ENCODE measurements at places on chromosomes 1 and 21.

GRCh38 chr1:156102633-156103511 is 11.6 kb upstream of the LMNA start:
- DNase-seq, result no peak

DNA sequence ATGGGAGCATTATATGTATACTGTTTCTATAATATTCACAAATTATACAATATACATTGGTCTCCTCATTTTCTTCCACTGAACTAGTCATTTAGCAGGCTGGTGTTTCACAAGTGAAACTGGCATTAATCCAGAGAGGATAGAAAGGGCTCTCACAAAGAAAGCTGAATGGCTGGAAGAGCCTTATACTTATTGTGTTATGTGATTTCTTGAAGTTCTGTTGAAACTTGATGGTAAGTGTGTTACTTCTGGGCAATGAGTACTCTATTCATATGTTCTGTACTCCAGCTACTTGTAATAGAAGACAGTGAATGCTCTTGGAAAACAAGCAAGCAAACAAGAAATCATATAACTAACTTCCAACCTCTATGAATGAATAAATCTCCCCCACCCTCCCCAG is 14.9 kb downstream of the STX12 start:
- DNase-seq, result no peak

DNA sequence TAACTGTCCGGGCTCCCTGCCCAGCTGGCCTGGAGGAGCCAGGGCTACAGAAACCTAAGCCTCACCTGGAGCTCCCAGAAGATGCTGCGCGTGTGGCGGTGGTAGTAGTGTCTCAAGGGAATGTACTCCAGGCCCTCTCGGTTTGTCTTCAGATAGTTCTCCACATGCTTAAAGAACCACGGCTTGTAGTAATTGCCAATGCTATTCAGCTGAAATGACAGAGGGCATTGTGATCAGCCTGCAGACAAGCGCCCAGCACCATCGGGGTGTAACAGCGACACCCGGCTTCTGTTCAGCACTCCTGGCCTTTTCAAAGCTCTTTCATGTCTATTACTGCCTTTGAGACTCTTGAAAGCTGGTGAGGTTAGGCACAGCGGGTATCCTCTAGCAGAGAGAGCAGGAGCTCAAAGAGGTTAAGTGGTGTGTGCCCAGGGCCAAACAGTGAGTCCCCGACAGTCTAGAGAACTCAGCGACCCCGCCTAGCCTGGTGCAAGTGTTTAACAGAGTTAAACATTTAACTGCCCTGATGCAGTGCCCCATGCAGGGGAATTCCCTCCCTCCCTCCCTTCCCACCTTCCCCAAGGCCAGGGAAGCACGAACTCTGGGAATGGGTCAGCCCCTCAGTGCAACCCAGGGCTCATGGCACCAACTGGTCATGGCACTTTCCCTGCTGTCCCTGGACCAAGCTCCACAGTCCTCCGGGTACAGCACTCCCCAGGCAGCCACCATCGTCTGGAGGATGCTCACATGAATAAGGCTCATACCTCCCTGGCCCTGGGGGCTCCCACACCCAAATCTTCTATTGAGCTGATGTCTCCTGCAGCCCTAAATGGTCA is 21.5 kb downstream of the DHCR24 start:
- no peak for DNase-seq

GRCh38 chr1:162391790-162392563 is 10.4 kb downstream of the C1orf226 start:
- DNase-seq, result no peak

DNA sequence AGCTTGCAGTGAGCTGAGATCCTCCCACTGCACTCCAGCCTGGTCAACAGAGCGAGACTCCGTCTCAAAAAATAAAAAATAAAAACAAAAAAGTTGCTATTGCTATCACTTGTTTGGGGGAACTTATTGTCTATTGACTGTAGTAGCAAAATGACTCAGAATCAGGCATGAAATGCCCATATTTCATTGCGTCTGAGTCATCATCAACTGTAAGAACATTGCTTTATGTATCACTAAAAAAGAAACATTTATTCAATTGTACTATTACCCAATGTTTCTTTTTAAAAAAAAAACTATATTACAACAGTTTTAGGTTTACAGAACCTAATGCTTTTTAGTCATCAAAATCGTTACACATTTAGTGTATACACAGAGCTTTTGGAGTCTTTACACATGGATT is 91.0 kb upstream of the FMN2 start:
- DNase-seq, result no peak

DNA sequence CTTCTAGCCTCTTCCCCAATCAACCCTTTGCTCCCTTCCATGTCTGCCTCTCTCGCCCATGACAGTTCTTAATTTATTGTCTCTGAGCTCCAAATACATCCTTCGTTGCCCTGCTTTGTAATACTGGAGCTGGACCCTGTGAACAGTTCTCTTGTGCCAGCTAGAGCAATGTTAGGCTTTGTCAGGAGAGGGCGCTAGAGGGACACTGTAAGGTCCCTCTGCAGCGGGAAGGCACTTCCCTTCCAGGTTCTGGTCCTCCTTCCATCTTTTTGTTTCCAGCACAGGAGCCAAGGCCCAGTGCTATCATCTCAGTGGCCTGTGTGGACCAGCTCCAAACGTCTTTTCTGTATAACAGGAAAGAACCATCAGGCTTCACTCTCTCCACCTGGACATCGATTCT is 95.9 kb downstream of the PTPRU start:
- DNase-seq, result peak; percentile 17

DNA sequence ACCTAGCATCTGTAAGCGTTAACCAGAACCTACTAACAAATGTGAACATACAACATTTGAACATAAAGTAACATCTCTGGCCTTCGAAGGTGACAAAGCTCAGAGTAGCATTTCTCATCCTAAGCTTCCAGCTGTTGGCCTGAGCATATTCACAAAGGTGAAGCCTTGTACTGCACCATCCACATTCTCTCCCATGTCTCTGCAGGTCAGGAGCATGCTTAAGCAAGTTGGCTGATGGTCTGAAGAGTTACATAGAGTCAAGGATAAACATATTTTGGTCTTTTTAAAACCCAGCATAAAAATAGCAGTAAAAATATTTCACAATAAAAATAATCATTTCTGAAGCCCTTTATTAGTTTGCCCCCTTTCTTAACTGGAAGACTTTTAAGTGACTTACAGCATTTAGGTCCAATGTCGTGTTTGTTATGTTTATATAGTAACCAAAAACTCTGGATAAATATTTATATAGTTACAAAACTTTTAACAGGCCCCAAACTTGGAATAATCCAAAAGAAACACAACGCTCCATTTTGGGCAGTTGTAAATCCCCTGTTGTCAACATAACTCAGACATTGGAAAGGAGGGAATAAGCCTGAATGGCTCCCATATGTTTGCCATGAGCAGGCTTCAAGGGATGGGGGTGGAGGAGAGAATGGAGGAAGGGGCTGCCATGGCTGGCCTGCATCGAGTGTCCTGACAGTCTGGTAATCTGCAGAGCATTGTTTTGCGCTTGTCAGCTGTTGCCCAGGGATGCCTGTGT is 42.8 kb upstream of the ENAH start:
- no peak for DNase-seq
